ENCODE measurements at places on chromosomes 5 and 9. TPM values are rescaled to one million over a fixed set of nuclear protein-coding genes. Genes with fewer than 3 reads are reported as not detected.

Gene TICAM2
- total RNA-seq: 1.0 TPM

Gene BTNL8
- not detected for total RNA-seq

Gene SYK
- total RNA-seq: not detected

Gene NMUR2
- not detected for total RNA-seq

Gene TMC1
- 0.05 TPM for total RNA-seq

Gene KIF4B
- not detected for total RNA-seq

Gene MOB3B
- total RNA-seq: 8.4 TPM

Gene KCNN2
- not detected for total RNA-seq

Gene C9orf153
- total RNA-seq: not detected

Gene ANKRD55
- total RNA-seq: 0.03 TPM

Gene FAXDC2
- total RNA-seq: 0.17 TPM

Gene HMCN2
- total RNA-seq: 0.04 TPM

Gene C5orf63
- 3.7 TPM for total RNA-seq

Gene TRIP13
- 61.0 TPM for total RNA-seq

Gene DRD1
- 1.4 TPM for total RNA-seq

Gene IFNB1
- not detected for total RNA-seq

Gene IRGM
- 0.13 TPM for total RNA-seq

Gene GRXCR2
- not detected for total RNA-seq

Gene CCNO
- total RNA-seq: 8.9 TPM

Gene ROPN1L
- 2.2 TPM for total RNA-seq

Gene TEK
- total RNA-seq: 0.08 TPM

Gene HRCT1
- not detected for total RNA-seq

Gene PCDHGA7
- total RNA-seq: 0.78 TPM

Gene TRAF1
- total RNA-seq: 8.1 TPM

Gene MLANA
- not detected for total RNA-seq

Gene LCN1
- not detected for total RNA-seq

Gene PCDHGA1
- 0.34 TPM for total RNA-seq

Gene F12
- total RNA-seq: 21.8 TPM

Gene CCDC192
- total RNA-seq: not detected

Gene GZMA
- not detected for total RNA-seq

Gene KLHL9
- 18.7 TPM for total RNA-seq

Gene SMIM23
- not detected for total RNA-seq

Gene NXNL2
- total RNA-seq: 0.54 TPM

Gene RICTOR
- total RNA-seq: 10.7 TPM

Gene YTHDC2
- total RNA-seq: 8.4 TPM

Gene NR5A1
- not detected for total RNA-seq

Gene TRPM6
- 1.1 TPM for total RNA-seq

Gene PDZD2
- 0.07 TPM for total RNA-seq

Gene TOR2A
- total RNA-seq: 8.4 TPM

Gene GEMIN5
- 26.2 TPM for total RNA-seq

Gene IFNA21
- total RNA-seq: not detected
